ENCODE measurements at places on chromosomes 2 and 18.

- no peak for DNase-seq
Measured at GRCh38 chr2:228016402-228016801, 145.0 kb downstream of the DAW1 start.

DNA sequence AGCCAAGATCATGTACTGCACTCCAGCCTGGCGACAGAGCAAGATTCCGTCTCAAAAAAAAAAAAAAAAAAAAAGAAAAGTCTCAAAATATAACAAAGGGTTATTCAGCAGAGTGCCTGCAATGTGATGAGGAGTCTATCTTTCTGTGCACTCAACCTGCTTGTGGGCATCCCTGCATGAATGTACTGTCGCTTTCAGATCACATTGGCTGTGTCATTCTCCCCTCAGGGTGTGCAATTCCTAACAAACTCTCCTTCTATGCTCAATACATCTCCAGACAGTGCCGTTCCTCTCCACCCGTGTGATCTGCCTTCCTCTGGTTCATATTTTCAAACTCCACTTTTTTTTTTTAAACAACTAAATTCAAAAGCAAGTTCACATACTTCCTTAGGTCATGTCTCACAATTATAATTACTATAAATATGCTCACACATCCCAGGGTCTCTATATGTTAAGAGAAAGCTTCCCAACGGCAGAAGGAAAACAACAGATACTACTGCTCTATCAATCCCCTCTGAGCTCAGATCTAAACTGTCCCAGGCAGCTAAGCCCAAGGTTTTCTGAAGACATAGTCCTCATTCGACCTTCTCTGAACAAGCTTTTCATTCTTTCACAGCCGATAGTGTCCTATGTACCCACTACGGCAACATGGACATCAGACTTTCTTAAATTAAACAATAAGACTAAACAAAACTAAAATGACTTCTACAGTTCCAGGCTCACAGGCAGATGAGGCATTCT is 35.2 kb downstream of the PTMA start:
- DNase-seq: no peak

DNA sequence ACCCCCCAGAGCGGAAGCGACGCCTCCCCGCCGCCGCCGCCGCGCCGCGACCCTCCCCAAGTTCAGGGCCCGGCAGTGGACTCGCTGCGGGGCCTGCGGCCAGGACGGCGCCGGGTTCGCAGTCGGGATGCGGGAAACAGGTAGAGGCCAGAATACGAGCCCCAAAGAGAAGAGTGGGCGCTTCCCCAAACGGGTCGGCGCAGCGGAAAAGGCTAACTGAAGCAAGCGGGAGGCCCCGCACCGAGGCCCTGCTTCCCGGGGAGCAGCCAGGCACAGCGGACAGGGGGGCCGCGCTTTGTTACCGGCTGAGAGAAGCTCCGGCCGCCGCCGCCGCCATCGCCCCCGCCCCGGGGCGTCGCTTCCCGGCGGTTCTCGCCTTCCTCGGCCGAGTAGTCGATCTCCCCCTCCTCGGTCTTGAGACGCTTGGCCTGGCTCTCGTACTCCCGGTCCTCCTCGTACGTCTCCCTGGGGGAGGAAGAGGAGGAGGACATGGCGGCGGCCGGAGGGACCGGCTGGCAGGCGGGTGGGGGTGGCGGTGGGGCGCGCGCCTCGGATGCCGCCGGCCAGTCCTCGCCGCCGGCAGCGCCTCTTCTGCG is 494 bp downstream of the HNRNPLL start:
- no peak for DNase-seq

DNA sequence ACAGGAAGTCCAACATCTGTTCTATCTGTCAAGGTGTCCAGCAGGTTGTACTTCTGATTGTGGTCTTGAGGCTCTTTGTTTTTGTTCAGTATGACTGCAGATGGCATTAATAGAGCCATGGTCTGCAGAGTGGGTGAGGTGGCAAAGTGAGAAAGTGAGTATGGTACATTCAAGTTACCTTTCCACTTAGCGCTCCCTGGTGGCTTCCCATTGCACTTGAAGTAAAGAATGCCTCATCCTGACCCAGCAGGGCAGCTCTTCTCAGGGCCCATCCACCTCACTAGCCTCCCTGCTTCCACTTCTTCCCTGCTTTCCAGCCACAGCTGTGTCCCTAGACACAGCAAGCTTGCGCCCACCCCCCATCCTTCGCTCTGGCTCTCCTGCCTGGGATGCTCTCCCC is 148.0 kb upstream of the ALPP start:
- no peak for DNase-seq

DNA sequence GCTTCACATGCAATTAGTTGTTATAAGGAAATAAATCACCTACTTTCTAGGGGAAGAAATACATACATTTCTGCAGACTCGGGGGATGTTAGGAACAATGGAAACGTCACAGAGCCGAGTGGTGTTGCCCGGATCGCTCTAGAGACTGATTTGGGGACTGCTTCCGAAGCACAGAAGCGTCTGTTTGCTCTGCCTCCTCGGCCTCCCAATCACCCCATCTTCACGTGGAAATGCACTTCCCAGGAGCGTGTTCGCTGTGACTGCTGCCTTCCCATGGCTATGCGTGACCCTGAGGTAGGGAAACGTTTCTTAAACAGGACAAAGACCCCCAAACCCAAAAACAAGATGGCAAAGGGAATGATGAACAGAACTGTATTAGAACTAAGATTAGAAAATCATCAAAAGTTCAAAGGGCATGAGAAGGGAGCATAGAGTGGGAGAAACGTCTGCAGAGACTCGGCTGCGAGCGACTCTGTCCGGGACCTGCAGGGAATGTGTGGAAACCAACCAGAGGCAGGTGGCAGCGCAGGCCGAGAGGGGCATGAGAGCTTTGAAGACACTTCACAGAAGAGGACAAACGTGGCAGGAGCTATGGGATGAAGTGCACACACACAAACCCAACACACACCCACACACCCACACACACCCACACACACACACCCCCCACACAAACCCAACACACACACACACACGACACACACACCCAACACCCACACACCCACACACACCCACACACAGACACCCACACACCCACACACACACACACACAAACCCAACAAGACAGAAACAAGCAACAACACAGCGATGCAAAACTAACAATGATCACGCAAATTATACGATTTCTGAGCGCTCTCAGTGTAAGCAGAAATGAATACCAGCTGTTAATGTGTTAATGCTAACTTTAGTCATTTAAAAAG is 41.3 kb downstream of the RTP5 start:
- DNase-seq: no peak

- DNase-seq: no peak
Measured at GRCh38 chr2:42099438-42100173, 51.8 kb downstream of the PKDCC start.

- DNase-seq: no peak
Measured at GRCh38 chr2:109724533-109725460, 69.3 kb upstream of the RGPD5 start.

GRCh38 chr2:28901841-28902240 is 7.4 kb downstream of the WDR43 start:
- DNase-seq: no peak

DNA sequence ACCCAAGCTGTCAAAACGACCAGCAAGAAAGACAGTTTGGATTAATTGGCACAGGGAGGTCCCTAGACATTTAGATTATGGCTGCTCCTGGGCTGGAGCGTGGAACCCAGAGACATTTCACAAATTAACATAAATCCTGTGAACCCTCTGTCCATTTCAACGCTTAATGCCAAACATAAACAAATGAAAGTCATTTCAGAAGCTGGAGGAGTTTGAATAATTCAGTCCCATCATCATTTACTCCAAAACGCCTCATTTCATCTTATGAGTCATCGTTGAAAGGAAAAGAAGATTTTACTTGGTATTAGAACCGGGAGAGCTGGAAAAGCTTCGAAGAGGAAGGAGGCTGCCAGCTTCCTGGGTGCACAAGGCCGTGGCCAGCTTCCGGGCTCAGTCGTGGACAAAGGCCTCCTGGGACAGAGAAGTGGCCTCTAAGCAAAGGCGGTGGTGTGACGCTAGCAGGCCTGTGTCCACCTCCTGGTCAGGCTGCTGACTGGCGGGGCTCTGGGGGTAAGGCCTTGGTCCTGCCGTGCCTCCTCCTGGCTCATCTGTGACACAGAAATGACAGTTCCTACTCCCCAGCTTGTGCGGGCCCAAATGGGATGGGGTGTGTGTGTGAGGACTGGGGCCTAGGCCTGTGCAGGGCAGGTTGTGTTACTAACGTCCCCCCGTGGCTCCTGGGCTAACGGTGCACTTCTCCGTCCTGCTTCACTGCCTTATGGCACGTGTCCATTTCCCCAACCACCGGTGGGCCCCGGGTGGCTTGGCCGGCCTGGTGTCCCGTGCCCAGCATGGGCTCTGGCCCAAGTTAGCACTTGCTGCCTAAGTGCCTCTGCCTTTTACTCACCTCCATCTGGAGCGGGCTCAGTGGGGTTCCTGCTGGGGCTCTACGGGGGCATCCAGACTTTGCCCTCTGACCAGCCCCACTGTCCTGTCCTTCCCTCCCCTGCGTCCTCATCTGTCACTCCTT is 71.6 kb downstream of the RRM2 start:
- no peak for DNase-seq

GRCh38 chr2:239519089-239519920 is 118.5 kb upstream of the HDAC4 start:
- no peak for DNase-seq

GRCh38 chr2:31945572-31945935 is 65.3 kb downstream of the MEMO1 start:
- DNase-seq: no peak

DNA sequence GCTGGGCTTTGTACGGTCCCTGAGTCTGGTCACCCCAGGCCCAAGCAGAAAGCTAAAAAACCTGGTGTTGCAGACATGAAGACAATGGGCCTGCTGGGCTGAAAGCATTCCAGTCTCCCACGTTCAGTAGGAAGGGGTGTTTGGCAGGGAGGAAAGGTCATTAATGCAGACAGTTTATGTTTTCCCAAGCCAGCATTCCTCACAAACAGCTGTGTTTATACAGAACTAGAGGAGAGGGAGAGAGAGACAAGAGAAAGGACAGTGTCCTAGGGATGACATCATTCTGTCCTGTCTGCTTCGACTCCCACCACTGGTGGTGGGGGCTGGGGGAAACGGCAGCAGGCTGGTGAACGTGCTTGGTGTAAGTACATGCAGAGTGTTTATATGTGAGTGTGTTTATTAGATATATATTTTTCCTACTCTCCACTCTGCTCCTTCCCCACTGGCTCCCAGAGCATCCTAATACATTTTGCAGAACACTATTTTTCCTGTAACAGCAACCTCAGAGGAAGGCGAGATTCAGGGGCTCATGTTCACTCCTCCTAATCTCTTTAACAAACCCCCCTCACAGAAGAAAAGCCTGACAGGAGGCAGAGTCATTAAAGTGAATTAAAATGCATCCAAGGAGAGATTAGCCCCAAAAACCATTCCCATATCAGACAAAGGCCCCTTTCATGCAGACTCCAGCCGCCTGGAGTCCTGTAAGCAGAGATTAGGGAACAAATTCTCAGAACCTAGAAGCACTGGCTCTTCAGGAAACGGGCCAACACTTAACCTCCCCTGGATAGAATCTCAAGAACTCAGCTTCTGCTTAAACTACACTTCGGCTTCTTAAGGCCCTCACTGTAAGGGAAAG is 380.4 kb downstream of the TNS1 start:
- no peak for DNase-seq

GRCh38 chr2:48691935-48692691 is 63.4 kb downstream of the LHCGR start:
- DNase-seq: no peak

DNA sequence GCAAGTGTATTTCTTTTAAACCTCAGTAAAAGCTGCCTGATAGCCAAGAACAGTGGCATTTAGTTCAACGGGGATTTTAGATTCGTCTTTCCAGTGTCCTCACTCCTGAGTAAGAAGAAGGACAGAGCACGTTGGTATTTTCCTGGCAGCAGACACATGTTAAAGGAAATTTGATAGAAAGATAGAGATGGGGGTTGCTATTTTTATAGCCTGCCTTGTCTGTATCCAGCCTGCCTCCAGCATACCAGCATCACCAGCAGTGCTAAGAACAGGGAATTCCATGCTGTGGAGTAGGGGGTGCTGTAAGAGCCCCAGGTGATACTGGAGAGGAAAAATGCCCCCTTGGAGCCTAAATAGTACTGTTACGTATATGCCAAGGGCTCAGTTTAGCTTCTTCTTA is 1.1 kb upstream of the SMYD1 start:
- no peak for DNase-seq

- no peak for DNase-seq
Measured at GRCh38 chr18:55592572-55592971, 4.6 kb upstream of the TCF4 start.

DNA sequence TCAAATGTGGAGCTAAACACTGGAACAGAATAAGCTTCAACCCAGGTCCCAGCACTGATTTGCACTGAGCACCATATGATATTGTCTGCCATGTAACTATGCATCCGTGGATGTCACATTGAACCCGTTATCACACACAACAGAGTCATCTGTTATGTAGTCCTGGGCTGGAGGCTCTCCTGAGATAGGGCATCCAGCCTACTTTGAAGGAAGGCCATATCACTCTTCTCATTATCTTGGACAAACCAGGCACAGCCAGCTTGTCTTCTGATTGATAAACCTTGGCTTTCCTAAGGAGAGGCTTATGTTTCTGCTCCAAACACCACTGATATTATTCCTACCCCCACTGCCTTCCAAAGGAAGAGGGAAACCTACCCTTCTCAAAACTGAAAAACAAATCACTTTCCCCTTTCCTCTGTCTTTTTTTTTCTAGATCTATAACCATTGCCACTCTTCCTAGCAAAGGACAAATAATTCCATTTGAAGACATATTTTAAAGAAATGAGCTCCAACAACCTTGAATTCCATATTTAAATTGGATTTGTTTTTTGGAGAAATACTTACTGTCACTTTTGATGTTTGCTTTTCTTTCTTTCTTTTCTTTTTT is 16.4 kb downstream of the RSAD2 start:
- no peak for DNase-seq

GRCh38 chr18:66066191-66066590 is 315.4 kb downstream of the CDH7 start:
- no peak for DNase-seq

- DNase-seq: peak; percentile 30
Measured at GRCh38 chr2:8488001-8488738, 193.7 kb upstream of the ID2 start.

- no peak for DNase-seq
Measured at GRCh38 chr2:157898591-157898996, 22.5 kb upstream of the ACVR1 start.

DNA sequence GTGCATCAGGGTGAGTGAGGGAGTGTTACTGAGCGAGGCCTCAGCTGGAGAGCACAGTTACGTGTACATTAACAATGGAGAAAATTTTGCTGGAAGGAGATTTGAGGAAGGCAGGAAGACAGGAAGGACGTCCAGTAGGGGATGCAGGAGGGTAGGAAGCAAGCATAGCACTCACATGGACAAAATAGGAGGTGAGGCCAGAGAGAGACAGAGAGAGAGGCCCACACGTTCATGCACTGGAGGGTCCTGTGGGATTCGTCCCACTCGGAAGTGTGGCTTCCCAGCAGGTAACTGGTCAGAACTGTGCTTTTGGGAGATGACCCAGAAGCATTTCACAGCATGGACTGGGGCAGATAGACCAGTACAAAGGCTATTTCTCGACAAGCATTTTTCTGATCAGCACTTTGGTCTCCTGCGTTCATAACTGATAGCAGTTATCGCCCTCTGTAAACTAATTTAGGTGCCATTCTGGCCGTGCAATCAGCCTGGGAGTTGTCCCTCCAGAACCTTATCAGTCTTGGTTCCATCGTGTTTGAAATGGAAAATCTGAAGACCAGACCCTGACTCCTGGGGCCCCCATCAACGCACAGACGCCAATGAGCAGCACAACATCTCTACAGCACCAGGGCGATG is 5.7 kb downstream of the LCT start:
- DNase-seq: no peak

- no peak for DNase-seq
Measured at GRCh38 chr18:32595832-32596231, 125.2 kb upstream of the GAREM1 start.

All from stimulated activated CD8-positive, alpha-beta memory T cell treated with anti-CD3 and anti-CD28 coated beads, Interleukin-4, amount 100 ng/mL, for 1 hour (primary cell).